Cortex of kidney (tissue), 1 donor: ENCODE measurements at places on chromosomes 12 and 14.

DNA sequence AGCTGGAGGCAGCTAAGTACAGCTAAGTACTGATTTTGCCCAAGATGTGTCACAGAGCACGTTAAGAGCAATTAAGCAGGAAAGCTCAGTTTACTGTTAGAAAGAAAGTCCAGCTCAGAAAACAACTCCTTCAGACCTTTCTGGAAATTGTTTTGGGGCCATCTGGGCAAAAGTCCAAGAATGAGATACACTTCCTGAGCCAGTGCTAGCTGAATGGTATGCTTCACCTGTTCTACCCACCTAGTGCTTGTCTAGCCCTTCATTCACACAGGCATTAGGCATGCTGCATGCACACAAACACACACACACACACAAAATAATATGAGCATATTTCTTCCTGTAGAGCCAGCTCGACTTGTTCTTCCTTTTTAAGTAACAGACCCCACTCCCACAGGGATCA, 6.6 kb upstream of the IKZF4 start:
- DNase-seq, result no peak

DNA sequence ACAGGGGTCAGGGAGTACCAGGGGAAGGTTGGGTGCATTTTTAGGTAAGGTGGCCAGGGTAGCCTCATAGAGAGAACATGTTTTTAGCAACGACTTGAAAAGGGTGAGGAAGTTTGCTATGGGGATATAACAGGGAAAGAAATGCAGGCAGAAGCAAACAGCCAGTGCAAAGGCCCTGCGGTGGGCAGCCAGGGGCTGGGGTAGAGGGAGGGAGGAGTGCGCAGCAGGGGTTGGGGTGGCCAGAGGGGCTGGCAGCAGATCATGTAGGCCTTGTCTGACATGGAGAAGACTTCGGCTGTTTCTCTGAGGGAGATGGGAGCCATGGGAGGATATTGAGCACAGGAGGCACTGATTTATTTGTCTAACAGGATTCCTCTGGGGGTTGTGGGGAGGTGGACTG, 242.5 kb downstream of the RBM19 start:
- DNase-seq, result no peak

DNA sequence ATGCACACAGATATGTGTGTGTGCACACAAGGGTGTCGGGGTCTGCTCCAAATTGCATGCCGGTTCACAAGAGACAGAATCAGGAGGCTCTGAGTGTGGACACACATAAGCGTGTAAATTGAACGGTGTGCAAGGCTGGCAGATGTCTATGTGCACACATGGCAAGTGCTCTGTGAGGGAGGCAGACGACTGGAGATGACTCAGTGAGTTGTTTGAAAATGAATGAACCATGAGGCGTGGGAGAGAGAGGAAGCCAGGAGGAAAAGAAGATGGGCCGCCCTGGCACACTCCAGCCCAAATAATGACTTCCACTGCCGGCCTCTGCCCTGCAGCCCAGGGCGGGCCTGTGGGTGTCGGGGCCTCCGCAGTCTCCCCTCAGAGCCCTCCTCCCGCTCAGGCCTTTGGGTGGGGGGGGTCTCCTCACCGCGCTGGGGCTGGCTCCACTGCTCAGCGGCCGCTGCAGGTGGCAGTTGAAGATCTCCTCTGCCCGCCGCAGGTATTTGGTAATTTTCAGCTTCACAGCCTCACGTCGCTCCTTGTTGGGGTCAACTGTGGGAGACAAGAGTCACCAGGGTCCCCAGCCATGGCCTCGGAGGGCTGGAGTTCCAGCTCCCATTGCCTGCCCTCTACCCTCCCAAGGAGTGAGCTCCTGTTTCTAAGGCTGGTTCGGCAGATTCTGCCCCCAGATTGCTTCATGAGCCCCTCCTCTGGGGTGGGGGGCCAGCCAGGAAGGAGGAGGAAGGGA, 3.5 kb downstream of the RPS6KL1 start:
- no peak for DNase-seq

GRCh38 chr14:61320806-61321384, 484 bp upstream of the PRKCH start:
- DNase-seq, result no peak

- no peak for DNase-seq
Observed at GRCh38 chr14:96264200-96264553, 8.2 kb downstream of the BDKRB1 start.

GRCh38 chr12:89067421-89068187, 284.7 kb downstream of the DUSP6 start:
- DNase-seq, result no peak

DNA sequence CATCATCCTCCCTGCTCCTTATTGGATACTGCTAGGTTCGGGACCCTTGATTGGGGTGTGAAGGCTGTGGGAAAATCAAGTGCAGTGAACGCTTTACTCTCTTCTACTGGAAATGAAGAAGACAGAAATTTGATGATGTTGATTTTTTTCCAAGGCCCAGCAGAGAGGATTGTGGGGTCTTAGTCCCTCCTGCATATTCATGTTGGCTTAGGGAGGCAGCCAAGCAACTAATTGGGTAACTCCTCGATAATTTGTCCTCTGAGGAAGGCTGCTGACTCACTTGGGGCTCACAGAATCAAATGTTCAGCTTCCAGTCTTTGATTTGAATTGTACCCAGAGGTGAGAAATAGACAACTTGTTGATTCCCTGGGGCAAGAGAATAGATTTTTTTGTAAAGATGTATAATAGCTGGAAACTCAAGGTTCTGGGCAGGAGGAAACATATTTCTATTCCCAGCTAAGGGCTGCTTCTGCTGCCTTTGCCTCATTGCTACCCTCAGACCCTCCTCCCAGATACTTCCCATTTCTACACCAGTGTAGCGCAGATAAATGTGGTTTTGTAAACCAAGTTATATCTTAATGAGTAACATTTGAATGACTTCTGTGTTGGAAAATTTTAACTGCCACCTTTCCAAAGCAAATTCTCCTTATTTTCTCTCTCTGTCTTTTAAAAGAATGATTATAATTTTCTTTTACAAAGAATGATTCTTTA, 21.7 kb downstream of the NEUROD4 start:
- no peak for DNase-seq

DNA sequence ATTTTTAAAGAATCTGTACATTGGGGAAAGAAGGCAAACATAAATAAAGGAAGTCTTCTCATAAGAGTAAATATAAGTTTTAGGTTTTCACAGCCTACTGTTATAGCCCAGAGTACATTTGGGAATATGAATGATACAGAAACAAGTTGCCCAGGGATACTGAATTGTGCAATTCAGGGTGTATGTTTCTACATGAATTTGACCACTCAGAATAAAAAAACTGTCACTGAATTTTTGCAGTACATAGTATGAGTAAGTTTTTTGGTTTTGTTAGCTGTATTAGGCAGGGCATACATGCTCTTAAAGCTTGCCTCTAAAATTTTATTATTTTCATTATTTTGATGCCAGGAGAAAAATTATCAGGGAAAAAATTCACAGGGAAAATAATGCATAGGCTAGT, 6.6 kb upstream of the PCNX4 start:
- no peak for DNase-seq

GRCh38 chr12:80872053-80872452, 65.7 kb downstream of the LIN7A start:
- no peak for DNase-seq

GRCh38 chr14:65302571-65303189, 109.8 kb upstream of the FUT8 start:
- DNase-seq, result no peak

DNA sequence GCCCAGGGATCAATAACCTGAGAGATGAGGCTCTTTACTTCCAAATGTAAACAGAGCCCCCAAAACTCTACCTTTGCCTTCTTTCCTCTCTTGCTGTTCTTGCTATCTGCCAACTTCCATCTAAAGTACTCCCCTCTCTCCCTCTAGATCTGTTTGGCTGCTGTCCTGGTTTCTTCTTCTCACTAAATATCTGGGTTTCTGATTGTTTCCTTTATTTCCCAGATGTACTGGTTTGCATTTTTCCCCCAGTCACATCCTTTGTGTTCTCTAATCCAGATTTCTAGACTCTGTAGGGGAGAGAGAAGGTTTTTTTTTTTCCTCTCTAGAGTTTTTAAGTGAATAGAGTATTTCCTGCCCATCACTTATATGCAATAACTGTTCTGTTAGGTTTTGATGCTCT, 7.1 kb upstream of the SALL2 start:
- no peak for DNase-seq

GRCh38 chr12:100398307-100398706, 41.4 kb downstream of the SLC17A8 start:
- DNase-seq, result no peak

- no peak for DNase-seq
Observed at GRCh38 chr12:89999699-90000505, 291.3 kb upstream of the ATP2B1 start.

DNA sequence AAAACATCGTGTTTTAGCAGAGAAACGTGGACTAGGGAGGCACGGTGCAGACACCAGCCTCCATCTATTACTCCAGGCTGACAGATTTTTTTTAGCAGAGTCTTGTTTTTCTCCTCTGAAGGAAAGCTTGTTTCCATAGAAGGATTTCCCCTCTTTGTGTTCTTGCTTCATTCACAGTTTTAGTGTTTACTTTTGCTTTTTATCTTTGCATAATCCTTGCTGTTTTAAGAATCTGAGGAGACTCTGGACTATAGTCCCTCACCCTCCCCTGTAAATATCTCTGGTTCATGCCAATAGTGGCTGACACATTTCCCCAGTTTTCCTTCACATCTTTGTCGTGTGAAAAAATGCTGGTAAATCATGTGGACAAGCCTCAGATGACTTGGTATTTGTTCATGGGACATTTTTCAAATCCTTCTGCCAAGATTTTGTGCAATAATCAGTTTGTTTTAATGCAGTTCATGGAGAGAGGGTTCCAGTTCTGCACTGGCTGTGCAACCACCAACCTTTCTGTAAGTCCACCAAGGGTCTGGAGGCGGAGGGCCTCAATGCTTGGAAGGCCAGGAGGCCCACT, 39.9 kb upstream of the TMCC3 start:
- DNase-seq, result no peak

- DNase-seq, result no peak
Observed at GRCh38 chr14:44962334-44963043, 499 bp downstream of the TOGARAM1 start.

DNA sequence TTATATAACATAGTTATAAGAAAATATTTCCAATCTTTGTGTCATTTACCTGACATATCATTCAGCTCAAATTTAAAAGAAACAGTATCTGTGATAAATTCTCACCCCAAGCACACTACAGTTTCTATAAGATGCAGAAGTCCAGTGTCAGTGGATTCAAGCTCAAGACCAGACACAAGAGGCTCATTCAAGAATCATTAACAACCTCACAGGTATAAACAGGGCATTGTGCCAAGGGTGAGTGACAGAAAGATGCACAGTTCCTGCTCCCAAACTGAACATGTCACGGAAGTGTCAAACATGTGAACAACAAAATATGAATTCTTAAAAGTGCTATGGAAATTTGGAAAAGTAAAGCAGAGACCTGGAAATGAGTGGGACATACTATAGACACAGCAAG, 12.8 kb downstream of the ATP2B1 start:
- no peak for DNase-seq

- DNase-seq, result no peak
Observed at GRCh38 chr14:95664066-95664465, 22.2 kb upstream of the TCL1B start.

DNA sequence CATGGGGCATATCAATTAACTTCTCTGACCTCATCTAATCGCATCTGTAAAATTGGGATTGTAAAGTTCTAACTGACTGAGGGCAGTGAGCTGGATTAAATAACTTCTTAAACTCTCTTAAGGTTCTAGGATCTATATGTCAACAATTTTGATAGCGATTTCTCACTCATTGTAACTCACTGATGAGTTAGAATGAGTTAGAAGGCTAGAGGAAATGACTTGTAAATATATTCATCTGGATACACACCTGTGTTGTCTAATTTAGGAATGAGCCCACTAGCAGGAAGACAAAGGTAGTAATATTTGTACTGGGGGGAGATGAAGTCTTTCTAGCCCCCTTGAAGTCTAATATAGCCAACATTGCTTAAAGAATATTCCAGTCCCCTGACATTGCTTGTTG, 46.3 kb upstream of the CERS5 start:
- no peak for DNase-seq

DNA sequence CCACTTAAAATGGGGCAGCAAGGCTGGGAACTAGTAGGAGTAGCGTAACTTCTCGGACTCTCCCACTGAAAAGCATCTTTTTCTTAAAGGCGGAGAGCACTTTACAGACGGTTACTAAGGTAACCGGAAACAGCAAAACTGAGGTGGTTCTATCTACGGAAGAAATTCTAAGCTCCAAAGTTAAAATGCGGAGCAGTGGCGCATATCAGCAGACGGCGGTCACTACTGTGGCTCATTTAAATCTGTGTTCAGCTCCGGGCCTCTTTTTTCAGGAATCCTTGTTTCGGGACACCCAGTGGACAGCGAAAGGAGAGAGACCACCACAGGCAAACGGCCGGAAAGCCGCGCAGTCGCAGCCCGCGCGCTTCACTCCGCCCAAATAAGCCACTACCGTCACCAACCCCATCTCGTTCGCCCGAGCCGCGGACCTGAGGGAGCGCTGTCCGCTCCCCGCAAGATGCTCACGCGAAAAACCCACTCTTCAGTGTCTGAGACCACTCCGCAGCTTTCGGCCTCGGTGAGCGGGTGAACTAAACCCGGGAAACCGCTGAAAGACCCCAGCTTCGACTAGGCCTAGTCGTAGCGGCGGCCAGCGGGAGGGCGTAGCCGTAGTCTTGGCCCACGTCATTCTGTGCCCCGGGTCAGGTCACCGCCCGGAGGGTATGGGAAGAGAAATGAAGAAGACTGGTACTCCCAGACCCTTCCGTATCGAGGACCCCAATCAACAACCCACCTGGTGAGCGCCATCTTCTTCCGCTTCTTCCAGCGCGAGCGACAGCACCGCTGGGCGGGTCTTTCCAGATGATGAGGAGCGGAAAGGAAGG, at the start of gene SNW1:
SNW1 (minus strand) TSS at position 776 of the 824 bp plus-strand sequence; CDS start at position 747, 29 bp downstream.
- DNase-seq, result no peak

DNA sequence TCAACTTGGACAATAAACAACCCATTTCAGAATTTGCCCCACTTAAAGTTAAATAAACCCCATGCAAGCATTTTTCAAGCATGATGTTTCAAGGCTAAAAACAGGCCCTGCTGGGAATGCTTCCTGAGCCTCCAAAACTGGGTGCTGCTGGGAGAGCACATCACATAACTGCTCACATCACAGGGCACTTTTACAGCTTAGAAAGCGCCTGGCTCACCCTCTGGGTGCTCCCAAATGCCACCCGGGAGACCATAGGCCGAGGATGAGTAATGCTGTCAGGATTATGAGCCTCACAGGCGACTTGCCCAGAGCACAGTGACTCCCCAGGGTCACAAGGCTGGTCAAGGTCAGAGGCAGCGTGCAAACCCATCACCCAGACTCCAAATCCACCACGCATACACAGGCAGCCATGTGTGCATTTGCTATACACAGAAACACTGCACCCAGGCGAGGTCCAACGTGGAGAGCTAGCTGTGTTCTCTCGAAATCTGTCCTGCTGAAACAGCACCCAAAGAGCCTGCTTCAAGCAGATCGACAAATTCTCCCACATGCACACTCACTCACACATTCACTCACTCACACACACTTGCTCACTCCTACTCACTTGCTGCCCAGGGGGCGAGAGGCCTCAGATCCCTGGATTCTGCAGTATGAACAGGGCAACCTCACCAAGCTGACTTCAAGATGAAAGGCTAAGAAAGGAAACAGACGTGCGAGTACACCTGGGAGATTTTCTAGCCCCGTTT, 58.7 kb downstream of the ITPK1 start:
- DNase-seq, result no peak
